PC-9 (cell line): ENCODE measurements at places on chromosomes 3 and 15. TPM values are rescaled to one million over a fixed set of nuclear protein-coding genes. Genes with fewer than 3 reads are reported as not detected.

PTPRG gene
- 22.0 and 32.9 TPM in 2 replicates for total RNA-seq

NR2E3 gene
- total RNA-seq = 1.5 and 2.1 TPM in 2 replicates

GOLGA8K gene
- 0.35 TPM in 1 of 2 replicates, not detected in the other for total RNA-seq

- H3K27ac ChIP-seq = no peak overlapping the region
- H3K4me3 ChIP-seq = no peak overlapping the region
- no peaks in the 10 kb centered on the region for H3K36me3 ChIP-seq
- no peak for DNase-seq
These were observed 66.4 kb upstream of the TRA2B start for GRCh38 chr3:186004209-186004608.

DNA sequence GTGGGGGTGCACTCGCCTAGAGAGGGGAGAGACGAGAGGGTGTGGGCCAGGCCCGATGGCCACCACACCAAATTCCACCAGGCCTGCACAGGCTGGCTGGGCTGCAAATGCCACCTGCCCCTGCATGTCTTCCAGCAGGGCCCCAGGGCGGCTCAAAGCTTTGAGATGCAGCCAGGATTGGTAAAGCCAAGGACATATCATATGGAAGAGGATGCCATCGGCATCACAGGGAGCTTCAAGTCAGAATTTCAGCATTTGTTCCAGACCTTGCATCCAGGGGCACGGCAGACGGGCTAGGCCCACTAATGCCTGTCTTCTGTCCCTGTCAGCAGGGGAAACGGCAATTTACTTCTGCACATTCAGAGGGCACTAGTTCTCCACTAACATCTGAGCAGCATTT is 97.8 kb downstream of the NUP210 start:
- no peak overlapping the region for H3K4me3 ChIP-seq
- no peaks in the 10 kb centered on the region for H3K4me1 ChIP-seq
- no peak overlapping the region for H3K27ac ChIP-seq
- H3K27me3 ChIP-seq = no peaks in the 10 kb centered on the region
- DNase-seq = no peak

DNA sequence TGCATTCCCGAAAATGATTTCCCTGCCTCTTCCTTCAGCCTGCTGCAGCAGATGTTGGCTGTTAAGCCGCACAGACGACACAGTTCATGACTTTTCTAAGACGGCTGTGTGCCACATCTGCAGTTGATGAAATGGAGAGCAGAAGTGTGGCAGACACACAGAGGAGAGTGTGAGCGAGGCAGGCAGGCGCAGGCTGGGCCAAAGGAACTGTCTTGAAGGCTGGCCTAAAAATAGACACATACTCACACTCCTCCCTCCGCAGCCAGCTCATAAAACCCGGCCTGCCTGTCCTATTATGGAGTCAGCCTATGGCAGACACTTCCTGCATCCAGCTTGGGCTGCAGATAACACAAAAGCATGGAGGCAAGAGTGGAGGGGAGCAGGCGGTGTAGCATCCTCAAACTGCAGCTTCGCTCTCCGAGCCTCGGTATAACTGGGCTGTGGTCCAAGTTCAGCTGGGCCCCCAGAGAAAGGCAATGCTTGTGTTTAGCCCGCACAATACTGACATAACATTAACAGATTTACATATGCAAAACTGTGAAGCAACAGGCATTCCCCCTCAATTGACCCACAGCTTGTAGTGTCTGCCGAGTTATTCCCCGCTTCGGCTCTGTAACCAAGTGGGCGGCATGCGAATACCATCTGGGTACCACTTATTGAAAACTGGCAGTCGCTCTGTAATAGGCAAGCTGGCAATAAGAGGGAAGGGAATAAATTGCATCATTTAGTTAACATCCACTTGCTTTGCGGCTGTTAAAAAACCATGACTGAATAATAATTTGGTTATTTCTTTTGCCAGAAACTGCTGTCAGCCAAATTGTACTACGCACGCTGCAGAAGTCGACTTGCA is 40.8 kb downstream of the FOXP1 start:
- no peak overlapping the region for H3K4me3 ChIP-seq
- H3K4me1 ChIP-seq = no peaks in the 10 kb centered on the region
- H3K27me3 ChIP-seq = no peaks in the 10 kb centered on the region
